OCI-M1 (cell line): ENCODE measurements at places on chromosomes 4 and X.

DNA sequence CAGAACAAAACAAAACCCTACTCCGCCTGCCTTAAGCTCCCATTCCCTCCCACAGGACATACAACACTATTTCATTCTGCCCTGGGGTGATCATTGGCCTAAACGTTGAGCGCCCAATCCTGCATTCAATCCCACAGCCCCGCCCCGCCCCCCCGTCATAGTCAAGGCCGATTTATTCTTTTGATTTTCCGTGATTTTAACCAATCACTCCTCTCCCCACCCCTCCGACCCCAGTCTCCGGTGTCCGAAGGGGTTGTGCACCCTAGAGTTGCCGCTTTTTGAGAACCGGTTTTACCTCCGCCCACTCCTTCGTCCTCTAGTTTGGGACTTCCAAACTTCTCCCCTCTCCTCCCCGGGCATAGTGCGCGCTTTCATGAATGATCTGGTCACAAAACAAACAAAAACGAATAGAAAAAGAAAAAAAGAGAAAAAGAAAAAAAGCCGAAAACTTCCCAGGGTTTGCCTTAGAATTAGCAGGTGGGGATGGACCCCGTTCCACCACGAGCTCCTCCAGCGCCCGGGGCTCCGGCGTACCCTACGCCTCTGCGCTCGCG lies 446 bp upstream of the UBE2A start:
- peak; percentile 63 for DNase-seq

GRCh38 chrX:71053217-71053621 lies 14.9 kb downstream of the SNX12 start:
- DNase-seq = peak; percentile 92

DNA sequence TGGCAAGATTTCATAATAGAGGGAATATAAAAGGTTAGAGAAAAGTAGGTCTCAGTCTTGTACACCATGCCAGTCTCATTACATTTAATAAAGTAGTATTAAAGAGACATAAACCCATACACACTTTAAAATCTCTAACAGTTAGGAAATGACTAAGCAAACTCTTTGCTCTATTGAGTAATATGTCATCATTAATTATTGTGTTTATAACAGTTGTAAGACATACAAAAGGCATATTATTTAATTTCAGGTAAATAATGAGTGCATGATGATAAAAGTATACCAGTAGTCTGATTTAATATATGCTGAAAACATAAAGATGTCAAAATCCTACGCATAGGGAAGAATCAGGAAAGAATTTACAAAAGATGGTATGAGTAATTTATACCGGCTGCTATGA lies 31.0 kb upstream of the FGG start:
- no peak for DNase-seq

GRCh38 chrX:3094261-3094660 lies 53.0 kb downstream of the ARSF start:
- peak; percentile 1 for DNase-seq

DNA sequence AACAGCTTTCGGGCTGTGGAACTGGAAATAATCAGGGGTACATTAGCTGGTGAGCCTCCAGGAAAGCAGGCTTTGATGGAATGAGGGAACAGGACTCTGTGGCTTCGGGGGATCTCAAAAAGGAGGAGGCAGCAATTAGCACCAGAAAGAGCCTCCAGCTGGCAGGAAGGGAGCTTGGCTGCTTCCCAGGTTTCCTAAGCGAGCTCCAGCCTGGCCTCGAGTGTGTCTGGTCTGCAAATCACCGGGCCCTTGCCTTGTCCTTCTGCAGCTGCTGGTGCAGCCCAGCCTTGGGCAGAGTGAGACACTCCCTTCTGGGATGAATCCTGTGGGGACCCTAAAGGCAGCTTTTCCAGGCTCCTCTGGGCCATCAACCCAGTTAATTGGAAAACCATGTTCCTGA lies 10.7 kb upstream of the PDHA1 start:
- no peak for DNase-seq

- DNase-seq = no peak
Measured at GRCh38 chr4:176443117-176443516, 123.4 kb downstream of the SPCS3 start.

GRCh38 chrX:143296521-143296920 lies 220.8 kb downstream of the SPANXN3 start:
- DNase-seq = no peak

- DNase-seq = no peak
Measured at GRCh38 chr4:148965080-148965479, 522.9 kb upstream of the NR3C2 start.

DNA sequence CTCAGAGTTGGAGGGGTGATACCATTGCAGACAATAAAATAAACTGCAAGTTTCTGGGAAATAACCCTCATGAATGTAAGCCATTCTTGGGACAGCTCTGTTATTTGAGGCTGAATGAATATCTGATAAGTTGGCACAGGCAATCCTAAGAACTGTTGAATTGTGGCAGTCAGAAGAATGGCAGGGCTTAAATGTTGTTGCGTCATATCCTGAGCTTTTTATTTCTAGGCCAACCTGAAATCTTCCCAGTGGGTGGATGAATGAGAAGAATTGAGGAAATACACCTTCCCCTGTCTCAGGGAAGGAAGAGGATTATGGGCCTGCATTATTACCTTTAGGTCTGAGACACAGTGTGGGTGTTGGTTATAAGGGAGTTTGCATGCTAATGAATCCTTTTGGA lies 64.4 kb upstream of the C4orf54 start:
- peak; percentile 19 for DNase-seq

- no peak for DNase-seq
Measured at GRCh38 chr4:18798123-18798522, 776.6 kb upstream of the LCORL start.
